ENCODE measurements at places on chromosomes 6 and 20.

- DNase-seq: no peak
Observed at GRCh38 chr6:104829183-104829958, 30.3 kb downstream of the HACE1 start.

DNA sequence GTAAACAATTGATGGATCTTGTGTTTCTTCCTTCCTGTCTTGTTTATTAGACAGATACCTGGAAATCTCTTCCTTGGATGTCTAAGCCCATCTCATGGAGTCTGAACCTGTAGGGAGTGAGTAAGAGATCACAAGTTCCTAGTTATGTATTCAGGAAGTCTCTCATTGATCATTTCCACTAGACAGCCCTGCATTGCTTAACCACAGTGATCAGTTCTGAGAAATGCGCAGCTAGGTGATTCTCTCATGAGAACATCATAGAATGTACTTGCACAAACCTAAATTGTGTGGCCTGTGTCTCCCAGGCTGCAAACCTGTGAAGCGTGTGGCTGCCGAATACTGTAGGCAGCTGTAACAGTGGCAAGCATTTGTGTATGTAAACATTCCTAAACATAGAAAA, 39.1 kb downstream of the FAM120B start:
- DNase-seq: no peak

DNA sequence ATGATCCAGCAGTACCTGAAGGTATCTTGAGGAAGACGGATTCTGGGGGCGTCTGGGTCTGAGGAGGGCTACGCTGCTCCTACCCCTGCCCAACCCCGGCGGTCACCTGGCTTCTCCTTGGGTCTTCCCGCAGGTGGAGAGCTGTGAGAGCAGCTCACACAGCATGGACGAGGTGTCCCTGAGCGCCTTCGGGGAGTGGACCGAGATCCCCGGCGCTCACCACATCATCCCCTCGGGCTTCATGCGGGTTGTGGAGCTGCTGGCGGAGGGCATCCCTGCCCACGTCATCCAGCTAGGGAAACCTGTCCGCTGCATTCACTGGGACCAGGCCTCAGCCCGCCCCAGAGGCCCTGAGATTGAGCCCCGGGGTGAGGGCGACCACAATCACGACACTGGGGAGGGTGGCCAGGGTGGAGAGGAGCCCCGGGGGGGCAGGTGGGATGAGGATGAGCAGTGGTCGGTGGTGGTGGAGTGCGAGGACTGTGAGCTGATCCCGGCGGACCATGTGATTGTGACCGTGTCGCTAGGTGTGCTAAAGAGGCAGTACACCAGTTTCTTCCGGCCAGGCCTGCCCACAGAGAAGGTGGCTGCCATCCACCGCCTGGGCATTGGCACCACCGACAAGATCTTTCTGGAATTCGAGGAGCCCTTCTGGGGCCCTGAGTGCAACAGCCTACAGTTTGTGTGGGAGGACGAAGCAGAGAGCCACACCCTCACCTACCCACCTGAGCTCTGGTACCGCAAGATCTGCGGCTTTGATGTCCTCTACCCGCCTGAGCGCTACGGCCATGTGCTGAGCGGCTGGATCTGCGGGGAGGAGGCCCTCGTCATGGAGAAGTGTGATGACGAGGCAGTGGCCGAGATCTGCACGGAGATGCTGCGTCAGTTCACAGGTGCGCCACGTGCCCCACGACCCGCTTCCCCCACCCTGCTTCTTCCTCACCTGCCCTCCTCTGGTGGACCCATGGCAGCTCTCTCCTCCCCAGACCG, 166.9 kb upstream of the RNF24 start:
- DNase-seq: no peak

DNA sequence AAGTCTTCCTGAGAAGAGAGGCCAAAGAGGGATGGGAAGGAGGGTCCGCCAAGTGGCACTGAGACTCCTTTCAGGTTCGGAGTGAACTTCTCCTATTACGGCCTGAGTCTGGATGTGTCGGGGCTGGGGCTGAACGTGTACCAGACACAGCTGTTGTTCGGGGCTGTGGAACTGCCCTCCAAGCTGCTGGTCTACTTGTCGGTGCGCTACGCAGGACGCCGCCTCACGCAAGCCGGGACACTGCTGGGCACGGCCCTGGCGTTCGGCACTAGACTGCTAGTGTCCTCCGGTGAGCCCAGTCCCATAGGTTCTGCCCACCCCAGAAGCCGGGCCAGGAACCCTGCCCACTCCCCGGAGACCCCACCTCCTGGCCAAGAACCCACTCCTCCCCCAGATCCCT, 4.1 kb downstream of the SLC22A7 start:
- no peak for DNase-seq

DNA sequence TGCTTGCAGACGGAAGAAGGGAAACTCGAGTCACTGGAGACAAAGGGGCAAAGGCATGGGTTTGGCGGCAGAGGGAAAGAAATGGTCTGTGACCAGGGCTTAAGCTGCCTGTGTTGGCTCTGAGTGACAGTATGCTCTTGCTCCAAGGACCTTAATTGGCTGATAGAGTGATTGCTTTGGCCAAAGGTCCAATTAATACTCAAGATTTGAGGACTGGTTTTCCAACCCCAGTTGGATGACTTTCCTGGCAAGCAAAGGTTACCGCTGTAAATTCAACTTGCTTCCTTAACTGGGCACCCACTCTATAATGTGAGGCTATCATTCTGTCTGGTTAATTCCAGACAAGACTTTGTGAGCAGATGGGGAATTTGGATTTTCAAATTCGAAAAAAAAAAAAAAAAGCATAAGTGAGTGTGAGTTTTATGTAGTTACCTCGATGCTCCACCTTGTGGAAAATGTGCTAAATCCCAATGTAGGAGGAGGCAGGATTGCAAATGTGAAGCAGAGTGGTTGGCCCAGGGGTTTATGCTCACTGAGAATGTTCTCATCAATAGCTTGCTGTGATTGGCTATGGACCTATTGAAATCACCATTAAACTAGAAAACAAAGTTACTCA, 150.7 kb upstream of the GMDS start:
- no peak for DNase-seq

GRCh38 chr6:96520171-96521115, 1.2 kb upstream of the UFL1 start:
- DNase-seq: no peak

- no peak for DNase-seq
Observed at GRCh38 chr6:11616200-11616611, 78.7 kb downstream of the TMEM170B start.

- DNase-seq: no peak
Observed at GRCh38 chr20:25251019-25251418, 3.1 kb downstream of the PYGB start.

DNA sequence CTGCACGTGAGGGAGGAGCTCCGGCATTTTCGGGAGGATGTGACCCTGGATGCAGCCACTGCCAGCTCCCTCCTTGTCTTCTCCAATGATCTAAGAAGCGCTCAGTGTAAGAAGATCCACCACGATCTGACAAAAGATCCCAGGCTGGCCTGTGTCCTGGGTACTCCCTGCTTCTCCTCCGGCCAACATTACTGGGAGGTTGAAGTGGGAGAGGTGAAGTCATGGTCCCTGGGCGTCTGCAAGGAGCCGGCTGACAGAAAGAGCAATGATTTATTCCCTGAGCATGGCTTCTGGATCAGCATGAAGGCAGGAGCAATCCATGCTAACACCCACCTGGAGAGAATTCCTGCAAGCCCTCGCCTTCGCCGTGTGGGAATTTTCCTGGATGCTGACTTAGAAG, 2.8 kb downstream of the RFPL4B start:
- DNase-seq: no peak

DNA sequence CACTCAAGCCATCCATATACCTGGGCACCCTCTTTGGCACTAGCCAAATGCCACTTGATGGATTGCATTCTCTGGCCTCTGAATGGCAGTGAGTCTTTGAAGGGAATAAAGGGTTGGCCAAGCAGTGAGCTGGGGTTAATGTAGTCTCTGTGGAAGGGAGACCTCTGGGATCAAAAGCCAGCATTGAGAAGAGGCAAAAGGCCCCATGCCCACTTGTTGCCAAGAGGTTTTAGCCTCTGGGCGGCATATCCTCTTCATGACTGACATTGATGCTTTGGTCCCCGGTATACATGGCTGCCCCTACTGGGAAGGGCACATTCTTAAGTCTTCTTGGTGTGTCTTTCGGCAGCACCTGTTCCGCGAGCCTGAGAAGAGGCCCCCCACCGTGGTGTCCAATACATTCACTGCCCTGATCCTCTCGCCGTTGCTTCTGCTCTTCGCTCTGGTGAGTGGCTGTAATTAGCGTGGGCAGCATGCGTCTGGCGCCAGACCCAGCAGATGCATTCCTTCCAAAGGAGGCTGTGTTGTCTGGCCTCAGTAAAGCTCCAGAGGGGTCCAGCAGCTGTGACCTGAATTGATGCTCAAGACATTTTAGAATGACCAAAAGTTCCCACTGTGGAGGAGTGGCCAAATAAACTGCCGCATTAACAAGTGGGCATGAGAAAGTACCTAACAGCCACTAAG, 29.5 kb downstream of the GHRH start:
- no peak for DNase-seq

DNA sequence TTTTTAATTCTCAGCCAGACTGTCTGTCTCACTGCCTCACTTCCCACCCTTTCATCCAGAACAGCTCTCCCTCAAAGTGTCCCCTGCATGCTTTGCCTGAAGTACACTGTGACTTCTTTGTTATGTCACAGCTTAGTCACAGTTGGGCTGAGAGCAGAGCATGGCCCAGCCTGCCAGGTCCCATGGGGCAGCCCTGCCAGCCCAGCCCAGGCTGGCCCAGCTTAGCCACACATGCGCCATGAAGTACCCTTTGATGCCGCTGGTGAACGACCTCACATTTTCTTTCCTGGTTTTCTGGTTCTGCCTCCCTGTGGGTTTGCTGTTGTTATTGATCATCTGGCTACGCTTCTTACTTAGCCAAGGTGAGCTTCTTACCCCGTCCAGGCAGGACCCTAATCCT, at the start of gene ADIG:
TSS of gene ADIG (plus strand) at position 185 of the 400 bp plus-strand sequence. CDS start at position 239, 54 bp downstream.
- DNase-seq: no peak

GRCh38 chr6:39850736-39851297, 58.6 kb downstream of the DAAM2 start:
- DNase-seq: no peak

GRCh38 chr6:14207448-14207847, 89.9 kb downstream of the CD83 start:
- no peak for DNase-seq

DNA sequence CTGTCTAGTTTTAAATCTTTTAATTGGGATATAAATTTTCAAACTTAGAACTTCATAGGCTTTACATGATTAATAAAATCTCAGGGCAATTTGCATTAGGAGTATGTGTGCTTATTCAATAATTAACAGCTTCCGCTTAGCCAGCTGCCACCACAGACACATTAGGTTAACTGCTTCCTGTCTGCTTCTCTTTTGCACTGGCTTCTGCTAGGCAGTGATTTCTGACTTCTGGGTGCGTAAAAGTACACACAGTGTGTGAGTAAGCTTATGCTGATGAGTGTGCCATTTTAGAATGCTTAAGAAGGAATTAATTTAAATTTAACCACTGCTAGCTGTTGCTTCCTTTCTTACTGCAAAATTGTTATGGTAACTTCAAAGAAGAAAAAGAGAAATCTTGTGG, 73.9 kb downstream of the F13A1 start:
- no peak for DNase-seq

- no peak for DNase-seq
Observed at GRCh38 chr6:24448828-24449525, 40.4 kb downstream of the GPLD1 start.

GRCh38 chr6:41027799-41028560, 11.0 kb downstream of the UNC5CL start:
- DNase-seq: peak; percentile 48

GRCh38 chr6:125827788-125828320, 37.1 kb downstream of the NCOA7 start:
- no peak for DNase-seq

GRCh38 chr6:5012519-5012918, 8.7 kb upstream of the RPP40 start:
- DNase-seq: no peak

GRCh38 chr6:125095580-125096301, 57.8 kb upstream of the TPD52L1 start:
- DNase-seq: no peak

DNA sequence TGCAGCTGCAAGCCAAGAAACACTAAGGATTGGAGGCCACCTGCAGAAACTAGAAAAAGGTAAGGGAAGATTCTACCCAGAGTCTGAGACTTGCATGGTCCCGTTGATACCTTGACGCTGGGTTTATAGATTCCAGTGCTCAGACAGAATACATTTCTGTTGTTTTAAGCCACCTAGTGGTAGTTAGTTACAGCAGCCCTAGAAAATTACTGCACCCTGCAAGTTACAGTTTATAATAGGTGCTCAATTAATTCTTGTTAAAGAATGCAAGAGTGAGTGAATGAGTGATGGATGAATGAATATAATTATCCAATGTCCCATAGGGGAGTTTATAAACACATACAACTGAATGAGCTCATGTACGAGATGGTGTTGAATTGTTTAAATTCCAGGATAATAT, 453.1 kb upstream of the SLC35B3 start:
- no peak for DNase-seq

- DNase-seq: no peak
Observed at GRCh38 chr20:61387204-61387953, 135.3 kb downstream of the CDH4 start.

- DNase-seq: no peak
Observed at GRCh38 chr20:1664911-1665310, 7.3 kb upstream of the SIRPG start.

DNA sequence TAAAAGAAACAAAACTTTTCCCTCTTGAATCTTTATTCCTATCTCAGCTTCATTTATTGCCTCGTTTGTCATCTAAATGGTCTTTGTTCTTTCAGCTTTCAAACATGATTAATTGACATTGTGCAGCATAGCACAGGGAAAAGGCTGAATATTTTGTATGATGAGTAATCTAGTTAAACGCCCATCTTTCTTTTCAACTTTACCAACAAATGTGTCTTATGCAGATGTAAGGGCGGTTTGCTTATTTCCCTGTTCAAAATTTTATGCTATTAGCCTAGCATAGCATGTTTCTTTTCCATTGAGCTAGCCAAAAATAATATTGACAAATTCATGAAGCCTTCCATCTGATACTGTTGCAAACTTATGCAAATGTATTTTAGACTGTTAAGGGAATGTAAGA, 176.4 kb upstream of the AKAP12 start:
- DNase-seq: no peak

DNA sequence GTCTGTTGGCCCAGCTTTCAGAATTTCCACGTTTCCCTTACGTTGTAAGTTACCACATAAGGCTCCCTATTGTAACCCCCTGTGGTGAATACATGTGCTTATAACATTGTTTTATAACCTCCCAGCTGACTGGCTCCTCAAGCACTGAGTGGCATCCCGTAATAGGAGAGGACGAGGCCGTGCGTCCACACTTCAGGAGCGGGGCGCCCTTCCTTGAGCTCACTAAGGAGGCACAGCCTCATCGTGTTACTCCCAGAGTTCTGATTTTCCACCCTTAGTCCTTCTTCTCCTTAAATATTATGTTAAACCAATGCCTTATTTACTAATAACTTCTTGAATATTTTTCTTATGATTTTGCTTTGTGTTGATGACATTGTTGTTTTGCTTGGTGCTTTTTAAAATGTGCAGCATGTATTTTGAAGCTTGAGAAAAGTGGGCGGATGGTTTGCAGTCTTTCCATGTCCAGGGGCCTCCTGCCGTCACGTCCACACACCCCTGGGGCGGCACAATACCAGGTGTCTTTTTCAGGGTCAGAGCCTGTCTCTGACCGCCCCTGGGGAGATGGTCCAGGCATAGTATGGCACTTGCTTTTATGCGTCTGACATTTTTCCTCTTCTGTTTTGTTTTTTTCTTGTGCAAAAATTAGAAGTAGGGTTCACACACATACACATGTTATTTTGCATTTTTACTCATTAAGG, 181.8 kb downstream of the DLL1 start:
- peak; percentile 1 for DNase-seq

- no peak for DNase-seq
Observed at GRCh38 chr20:24779946-24780345, 169.1 kb upstream of the CST7 start.
